ENCODE measurements at places on chromosomes 6 and 20.

GRCh38 chr6:105488516-105489215 is 85.8 kb upstream of the PREP start:
- DNase-seq: no peak

GRCh38 chr20:49594143-49594930 is 26.4 kb upstream of the PTGIS start:
- no peak for DNase-seq

DNA sequence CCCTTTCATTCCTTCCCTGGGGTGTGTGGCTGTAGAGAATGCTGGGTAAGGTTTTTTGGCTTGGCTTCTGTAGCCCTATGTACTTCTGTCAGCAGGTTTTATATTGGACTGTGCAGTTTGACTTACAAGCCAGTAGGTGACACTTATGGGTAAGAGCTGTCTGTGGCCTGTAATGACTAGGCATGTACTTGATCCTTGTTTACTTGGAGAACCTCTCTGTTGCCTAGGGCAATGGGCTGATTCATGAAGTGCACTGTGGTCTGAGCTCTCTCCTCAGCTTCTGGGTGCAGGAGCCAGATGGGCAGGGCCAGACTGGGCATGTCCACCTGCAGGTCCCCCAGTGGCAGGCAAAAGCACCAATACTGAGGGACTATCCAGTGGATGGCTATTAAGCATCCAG is 544.6 kb downstream of the ADGRB3 start:
- no peak for DNase-seq

DNA sequence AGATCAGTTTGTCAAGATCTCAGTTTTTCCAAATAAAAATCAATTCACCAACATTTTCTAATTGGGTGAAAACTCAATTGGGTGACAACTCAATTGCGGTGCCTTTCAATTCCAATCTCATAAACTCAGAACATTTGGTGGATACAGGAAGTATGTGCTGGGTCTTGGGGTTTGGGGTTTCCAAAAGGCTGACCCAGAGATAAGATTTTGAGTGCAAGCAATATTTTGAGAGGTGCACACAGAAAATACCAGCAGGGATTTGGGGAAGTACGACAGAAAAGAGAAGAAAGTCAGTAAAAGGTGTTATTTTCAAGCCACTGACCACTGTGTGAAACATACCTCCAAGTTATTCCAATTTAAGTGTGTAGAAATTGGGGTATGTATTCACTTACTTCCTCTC is 258.0 kb downstream of the PHACTR1 start:
- DNase-seq: no peak

GRCh38 chr20:8642247-8642646 is 426.6 kb upstream of the PLCB4 start:
- DNase-seq: no peak

DNA sequence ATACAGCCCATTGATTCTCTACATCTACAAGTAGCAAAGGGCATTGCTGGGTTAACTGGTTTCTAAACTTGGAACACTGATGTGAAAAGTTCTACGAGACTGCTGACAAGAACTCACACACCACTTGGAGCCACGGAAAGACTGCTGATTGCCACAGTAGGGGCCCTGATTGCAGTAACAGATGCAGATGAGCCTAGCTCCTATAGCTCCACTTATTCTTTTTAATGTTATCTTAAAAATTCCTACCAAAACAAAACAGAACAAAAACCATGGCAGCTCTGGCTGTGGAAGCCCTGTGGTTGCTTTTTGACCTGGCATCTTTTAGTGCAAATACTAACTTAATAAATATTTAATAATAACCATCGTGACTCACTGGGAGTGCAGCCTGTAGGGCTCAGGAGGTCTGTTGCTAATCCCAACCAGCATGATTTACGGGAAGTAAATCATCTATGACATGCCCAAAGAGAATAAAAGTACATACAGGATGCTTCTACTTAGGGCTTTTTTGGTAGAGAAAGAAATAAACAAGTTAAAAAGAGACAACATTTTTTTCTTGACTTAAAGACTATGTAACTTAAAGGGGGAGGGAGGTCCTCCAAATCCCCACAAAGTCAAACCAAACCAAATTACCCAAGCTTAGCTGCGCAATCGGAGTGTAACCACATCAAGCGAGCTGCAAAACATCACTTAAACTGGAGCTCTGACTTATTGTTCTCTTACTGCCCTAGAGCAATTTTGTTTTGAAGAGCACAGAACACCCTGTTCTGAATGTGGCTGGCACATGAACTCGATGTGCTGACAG is 87.2 kb downstream of the FKBP5 start:
- no peak for DNase-seq

GRCh38 chr6:161548713-161549296 is 274.9 kb upstream of the AGPAT4 start:
- no peak for DNase-seq

- DNase-seq: no peak
Measured at GRCh38 chr6:46733341-46733801, 1.8 kb downstream of the PLA2G7 start.

- DNase-seq: no peak
Measured at GRCh38 chr6:5190507-5190906, 70.2 kb downstream of the LYRM4 start.

- no peak for DNase-seq
Measured at GRCh38 chr20:61757-62156, 25.7 kb upstream of the DEFB125 start.

- DNase-seq: no peak
Measured at GRCh38 chr6:159572439-159573110, 120.5 kb downstream of the SOD2 start.

DNA sequence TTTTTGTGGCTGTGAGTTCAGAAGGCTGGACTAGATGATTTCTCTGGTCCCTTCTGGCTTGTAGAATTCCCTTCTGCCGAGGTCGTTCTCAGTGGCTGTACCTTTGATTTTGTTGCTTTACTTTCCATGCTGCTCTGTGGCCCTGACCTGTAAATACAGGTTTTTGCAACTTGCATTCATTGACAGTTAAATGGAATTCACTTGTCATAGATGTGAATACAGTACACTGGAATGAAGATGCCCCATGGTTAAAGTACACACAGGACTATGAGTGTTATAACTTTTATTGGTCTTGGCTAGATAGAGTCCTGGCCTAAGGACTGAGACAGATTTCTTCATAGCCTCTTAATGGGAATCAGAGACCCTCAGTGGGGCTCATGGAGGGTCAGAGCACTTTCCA is 12.9 kb upstream of the EFCAB8 start:
- DNase-seq: no peak

DNA sequence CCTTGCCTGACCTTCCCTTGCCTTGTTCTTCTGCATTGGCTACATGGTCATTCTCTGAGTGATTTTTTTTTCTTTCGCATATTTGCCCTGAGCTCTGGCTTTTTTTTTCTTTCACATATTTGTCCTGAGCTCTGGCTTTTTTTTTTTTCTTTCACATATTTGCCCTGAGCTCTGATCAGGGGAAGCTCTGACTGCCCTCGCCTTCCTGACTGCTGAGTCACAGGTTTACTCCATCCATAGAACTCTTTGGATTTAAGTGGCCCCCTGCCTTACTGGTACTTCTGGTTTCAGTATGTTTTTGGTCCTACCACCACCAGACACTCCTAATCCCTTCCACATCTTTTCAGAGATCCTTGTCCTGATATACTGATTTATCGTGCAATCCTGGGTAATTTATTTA is 201.1 kb downstream of the OGFRL1 start:
- DNase-seq: no peak

- no peak for DNase-seq
Measured at GRCh38 chr20:17488916-17489600, 42.1 kb downstream of the BFSP1 start.

- DNase-seq: no peak
Measured at GRCh38 chr6:2522521-2522920, 228.2 kb downstream of the MYLK4 start.

GRCh38 chr6:127453845-127454619 is 5.2 kb downstream of the KIAA0408 start:
- DNase-seq: no peak

GRCh38 chr6:14652536-14652935 is 535.0 kb downstream of the CD83 start:
- DNase-seq: no peak

- no peak for DNase-seq
Measured at GRCh38 chr6:108080010-108080780, 5.7 kb upstream of the OSTM1 start.

DNA sequence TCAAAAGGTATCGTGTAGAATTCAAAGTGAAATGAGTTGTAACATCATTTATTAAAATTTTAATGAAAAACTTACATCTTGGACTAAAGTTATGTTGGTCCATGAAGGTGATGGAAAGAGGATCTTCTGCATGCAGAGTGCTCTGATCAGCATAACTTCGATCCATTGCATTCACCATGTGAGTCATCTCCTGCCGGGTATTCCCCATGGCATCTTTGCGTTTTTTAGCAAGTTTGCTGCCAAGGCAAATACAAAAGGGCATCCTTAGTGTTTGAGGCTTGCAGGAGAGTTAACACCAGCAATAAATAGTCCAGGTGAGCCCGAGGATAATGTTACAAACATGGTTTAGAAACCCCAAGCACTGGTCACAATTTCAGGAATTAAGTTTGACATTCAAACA is 104.2 kb upstream of the THEMIS start:
- DNase-seq: no peak

DNA sequence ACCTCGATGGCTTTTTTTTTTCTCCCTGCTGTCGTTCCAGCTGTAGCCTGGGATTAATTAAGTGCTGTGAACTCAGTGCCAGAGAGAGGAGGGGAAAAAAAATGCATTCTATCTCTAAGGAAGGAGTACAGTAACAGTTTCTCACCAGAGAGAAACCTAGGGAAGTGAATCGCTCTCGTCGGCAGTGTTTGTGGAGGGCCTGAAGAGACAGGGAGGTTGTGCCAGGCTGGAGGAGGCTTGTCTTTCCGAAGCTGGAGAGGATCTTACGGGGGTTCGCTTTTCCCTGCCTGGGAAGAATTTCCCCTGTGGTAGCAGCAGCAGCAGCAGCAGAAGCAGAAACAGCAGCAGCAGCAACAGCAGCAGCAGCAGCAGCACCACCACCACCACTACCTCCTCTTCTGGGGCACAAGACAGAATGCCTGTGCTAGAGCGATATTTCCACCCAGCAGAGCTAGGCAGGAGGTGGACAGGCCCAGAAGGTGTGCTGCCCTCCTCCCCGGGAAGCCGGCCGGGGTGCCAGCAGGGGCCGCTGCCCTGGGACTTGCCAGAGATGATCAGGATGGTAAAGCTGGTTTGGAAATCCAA is 186.5 kb downstream of the PDE7B start:
- no peak for DNase-seq

DNA sequence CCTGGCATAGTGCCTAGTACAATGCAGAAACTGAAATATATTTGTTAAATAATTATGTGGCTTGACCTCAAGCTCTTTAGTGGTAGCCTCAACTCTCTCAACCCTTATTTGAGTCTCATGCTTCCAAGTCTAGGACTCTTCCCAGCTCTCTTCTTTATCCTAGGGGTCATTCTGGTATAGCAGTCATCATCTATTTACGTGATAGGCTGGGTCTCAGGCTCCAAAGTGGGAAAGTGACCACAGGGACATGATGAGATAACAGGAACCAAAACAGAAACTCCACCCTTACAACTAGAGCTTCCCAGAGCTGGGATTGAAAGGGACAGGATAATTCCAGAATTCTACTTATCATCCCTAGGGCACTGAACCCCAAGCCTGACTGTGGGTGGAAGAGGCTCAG is 17.7 kb upstream of the MAP3K7 start:
- DNase-seq: no peak

DNA sequence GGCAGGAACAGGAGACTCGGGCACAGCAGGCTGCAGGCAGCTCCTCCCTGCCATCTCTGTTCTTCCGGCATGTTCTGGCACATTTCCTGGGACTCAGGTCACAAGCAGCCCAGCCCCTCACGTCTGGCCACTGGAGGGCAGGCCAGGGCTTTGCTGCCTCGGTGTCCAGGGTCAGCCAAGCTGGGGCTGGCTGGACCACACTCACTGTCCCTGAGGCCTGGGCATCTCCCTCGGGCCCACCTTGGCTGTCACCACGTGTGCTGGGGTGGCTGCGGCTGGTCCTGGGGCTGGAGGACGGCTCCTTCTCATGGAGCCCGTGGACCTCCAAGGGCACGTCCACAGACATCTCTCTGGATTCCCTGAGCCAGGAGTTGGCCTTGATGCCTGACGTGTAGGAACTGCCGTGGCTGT is 18.5 kb downstream of the FRMD1 start:
- DNase-seq: no peak

- DNase-seq: no peak
Measured at GRCh38 chr6:25217302-25217701, 61.9 kb upstream of the CARMIL1 start.

DNA sequence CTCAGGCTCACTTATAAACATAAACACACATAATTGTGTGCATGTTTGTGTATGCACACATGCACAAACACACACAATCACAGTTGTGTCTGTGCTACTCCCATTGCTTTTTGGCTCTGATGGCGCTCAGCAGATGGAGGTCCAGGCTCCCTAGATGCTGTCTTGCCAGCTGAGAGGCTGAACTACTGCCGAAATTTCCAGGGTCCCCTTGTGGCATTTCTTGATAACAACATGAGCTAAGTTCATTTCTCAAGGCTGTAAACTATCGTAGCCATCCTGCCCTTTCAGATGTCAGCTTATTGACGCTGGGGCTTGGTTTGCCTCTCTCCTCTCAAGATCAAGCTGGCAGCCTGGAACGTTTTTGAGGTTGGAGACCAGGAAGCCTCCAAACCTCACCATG is 313.9 kb upstream of the RNF24 start:
- no peak for DNase-seq

DNA sequence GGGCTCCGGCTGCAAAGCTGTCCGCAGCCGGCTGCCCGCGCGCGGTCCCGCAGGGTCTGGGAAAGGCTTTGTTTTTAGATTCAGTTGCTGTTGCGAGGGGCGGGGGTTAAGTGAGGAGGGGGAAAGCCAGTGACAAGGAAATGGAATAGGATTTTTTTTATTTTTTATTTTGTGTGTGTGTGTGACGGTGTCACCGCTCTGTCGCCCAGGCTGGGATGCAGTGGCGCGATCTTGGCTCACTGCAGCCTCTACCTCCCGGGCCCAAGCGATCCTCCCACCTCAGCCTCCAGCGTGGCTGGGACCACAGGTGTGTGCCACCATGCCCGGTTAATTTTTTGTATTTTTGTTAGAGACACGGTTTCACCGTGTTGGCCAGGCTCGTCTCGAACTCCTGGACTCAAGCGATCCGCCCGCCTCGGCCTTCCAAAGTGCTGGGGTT is 615 bp upstream of the UBE2J1 start:
- DNase-seq: no peak

DNA sequence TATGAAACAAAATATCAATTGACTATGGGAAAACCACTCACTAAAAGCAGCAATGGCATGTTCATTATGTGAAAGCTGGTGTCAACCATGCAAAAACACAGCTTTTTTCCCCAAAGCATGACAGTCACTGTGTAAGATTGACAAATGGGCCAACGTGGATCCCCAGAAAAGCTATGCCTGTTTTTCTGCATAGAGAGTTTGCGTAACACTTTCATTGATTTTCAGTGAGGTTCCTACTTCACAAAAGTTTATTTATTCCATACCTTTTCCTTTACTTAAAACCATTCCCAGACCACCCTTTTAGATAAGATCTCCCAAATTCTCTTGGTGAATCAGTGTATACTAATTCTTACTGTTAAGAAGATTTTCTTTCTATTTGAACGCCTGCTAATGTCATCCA is 138.4 kb upstream of the GLP1R start:
- no peak for DNase-seq

Data from GM12878 (cell line).